ENCODE measurements at places on chromosomes 1 and 21. TPM values are rescaled to one million over a fixed set of nuclear protein-coding genes. Genes with fewer than 3 reads are reported as not detected.

SERPINC1 gene
- 1.2 TPM for total RNA-seq

CR1 gene
- 1.6 TPM for total RNA-seq

CCDC181 gene
- total RNA-seq: 5.6 TPM

GCSAML gene
- total RNA-seq: 1.3 TPM

ADGRB2 gene
- 6.0 TPM for total RNA-seq

GJA9 gene
- 0.26 TPM for total RNA-seq

RPE65 gene
- not detected for total RNA-seq

OR10X1 gene
- total RNA-seq: not detected

SPATA45 gene
- total RNA-seq: 0.60 TPM

DIO1 gene
- total RNA-seq: 6.2 TPM

CRP gene
- 46.3 TPM for total RNA-seq

PRKAA2 gene
- 11.9 TPM for total RNA-seq

CCDC190 gene
- 0.58 TPM for total RNA-seq

MAST2 gene
- 54.0 TPM for total RNA-seq

FAM167B gene
- total RNA-seq: 7.6 TPM

C1orf167 gene
- 0.29 TPM for total RNA-seq

ITLN2 gene
- not detected for total RNA-seq

ST6GALNAC3 gene
- total RNA-seq: 5.9 TPM

SYT6 gene
- total RNA-seq: 1.4 TPM
